BE2C (cell line): ENCODE measurements at places on chromosomes 13 and 19.

- DNase-seq = peak; percentile 97
These were observed at the start of gene NOVA2 for GRCh38 chr19:45973553-45974338. Gene NOVA2, minus strand, starts transcription at chr19:45973865. Its CDS starts 514 bp downstream, at chr19:45973351.

- no peak for DNase-seq
These were observed 306 bp downstream of the ZNF540 start for GRCh38 chr19:37594982-37595382.

DNA sequence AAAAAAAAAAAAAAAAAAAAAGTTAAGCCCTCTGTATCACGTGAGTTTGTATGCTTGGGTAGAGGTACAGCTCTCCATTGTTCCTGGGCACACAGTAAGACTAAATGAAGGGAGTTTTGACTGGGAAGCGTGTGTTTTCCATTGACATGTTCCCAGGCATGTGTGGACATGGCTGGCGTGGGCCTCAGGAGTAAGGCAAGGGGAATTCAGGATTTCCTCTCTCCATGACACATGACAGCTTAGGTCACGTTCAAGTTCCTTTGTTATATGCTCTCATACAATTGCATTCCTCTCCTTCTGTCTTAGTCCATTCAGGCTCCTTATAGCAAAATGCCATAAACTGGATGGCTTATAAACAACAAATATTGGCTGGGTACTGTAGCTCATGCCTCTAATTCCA lies 17.1 kb upstream of the MAP3K10 start:
- no peak for DNase-seq

DNA sequence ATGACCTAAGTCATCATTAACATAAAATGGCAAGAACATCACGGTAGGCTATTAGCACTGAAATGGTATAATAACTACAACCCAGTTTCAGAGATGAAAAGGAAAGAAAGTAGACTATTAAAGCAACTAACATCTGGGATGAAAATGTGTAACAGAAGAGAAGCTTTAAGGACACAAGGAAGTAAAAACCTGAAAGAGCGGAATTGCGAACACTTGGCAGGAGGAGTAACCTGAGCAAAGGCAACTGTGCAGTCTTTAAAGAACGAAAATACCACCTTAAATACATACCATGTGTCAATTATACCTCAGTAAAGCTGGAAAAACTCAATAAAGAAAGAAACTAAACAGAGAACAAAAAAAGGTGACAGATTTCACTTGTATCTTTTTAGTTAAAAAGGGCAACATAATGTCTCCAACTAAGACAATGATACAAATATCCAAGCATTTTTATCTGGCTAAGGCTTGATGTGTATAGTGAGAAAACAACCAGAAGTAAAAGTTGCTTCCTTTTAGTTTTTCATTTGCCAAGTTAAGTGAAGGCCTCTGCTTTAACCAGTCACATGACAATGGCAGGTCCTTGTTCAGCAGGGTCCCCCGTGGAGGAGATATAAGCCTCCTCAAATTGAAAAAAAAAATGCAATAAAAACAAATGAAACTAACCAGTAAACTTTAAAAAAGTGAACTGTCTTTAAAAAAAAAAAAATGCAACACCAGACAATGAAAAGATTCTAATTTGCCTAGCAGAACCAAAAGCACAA lies 11.6 kb downstream of the USP12 start:
- DNase-seq = no peak

DNA sequence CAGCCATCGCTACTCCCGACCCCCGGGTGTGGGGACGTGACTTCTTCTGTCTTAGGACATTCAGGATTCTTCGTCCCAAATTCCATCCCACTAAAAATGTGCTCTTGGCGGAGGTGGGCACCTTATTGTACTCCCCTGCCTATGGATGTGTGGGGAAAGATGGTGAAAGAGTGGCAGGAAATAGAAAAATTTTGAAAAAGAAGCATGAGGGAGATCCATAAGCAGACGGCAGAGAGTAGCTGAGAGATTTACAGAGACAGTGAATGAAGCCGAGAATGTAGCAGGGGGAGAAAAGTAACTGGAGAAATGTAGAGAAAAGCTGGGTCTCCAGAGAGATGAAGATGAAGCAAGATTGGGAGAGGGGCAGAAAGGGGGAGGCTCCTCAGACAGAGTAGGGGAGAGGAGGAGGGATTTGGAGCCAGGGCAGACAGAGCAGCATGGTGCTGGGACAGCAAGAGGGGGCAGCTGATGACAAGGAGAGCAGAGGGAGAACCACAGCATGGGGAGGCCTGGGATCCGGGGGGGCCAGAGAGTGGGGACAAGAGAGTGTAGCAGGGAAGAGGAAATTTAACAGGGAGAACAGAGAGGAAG lies 843 bp downstream of the ZNF610 start:
- no peak for DNase-seq

DNA sequence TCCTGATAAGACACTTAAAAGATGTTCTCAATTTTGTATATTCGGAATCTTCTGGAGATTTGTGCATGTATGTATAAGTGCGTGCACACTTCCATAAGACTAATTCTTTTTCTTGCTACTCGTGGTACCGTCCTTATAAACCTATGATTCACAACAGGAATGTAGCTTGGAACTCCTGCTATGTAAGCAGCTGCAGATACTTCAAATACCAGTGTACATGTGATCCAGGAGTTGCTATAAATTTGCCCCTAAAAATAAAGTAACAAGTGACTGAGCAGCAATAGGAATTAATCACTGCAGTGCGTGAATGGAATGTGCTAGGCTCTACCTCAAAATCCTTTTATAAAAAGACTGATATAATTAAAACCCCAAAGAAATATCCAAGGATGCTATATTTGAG lies 214.9 kb downstream of the KLF5 start:
- DNase-seq = no peak

DNA sequence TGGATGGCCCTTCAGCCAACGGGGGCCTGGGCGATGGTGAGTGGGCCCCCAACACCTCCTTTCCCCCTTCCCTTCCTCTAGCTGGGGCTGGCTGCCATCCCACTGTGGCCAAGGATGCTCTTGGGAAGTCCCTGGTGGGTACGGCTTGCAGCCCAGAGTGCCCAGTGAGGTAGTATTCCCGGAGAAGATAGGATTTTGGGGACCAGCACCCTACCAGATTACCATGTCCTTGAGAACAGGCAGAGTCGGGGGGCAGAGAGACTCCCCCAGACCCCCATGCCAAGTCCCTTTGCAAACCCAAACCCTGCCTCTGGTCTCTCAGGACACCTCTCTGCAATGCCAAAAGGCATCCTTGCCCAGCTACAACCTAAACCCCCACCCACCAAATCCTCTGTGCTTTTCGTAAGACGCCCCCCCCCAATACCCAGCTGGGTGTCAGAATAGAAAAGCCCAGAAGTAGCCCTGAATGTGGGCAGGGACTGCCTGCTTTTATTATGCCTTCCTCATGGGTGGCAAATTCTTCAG lies 1.7 kb downstream of the HIF3A start:
- no peak for DNase-seq

GRCh38 chr19:8304841-8305621 lies 3.1 kb downstream of the CD320 start:
- DNase-seq = peak; percentile 82

DNA sequence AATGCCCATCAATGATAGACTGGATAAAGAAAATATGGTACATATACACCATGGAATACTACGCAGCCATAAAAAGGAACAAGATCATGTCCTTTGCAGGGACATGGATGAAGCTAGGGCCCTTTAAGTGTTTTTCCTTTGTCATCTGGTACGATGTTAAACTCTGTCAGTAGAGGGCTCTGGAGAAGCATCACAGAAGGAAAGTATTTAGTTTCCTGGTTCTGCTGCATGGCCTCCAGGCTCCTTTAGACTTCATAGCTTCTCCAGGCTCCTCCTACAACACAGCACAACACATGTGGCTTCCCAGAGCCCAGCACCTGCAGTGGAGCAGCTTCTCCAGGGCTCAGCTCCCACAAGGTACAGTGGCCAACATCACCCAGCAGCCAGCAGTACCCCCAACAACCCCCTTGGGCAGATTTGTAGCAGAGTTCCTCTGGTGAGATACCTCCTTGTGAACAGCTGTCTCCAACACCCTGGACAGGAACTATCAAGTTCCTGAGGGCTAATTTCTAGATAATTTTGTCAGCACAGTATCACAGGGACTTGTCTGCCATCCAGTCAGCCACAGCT lies 63.4 kb downstream of the KCTD12 start:
- DNase-seq = no peak

DNA sequence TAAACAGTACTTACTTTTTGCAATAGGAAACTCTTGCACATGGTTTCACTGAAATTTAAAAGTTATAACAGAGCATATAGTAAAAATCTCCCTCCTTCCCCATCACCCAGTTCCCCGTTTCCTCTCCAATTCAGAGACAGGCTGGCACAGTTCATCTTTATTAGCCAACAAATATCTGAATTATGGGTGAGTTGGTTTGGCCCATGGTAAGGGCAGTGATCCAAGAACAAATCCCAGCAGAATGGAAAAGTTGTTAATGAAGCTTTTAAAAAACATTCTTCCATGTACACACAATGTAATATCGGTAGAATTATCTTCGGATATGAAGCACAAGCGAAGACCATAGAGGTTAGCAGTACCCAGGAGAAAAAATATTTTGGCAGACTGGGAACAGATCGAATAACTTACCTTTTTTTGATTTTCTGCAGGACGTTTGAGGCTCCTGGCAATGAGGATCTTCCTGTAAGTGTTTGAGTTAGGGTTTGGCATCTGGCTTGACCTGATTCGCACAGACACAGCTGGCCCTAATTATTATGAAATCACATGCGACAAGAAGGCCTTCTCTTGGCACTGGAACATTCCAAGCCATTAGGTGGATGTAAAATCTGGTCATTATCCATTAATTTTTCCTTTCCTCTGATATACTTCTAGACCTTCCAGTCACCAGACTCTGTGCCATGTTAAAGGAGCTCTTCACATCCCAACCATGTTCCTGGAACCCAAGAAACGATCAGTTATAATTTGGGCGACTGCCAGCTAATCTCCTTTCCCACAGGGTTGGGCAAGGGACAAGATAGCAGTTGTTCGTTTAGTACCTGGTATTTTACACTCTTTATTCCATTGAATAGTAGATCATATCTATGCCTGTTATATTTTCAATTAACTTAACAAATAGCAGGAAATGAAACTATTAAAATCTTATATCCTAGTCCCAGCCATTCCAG lies 139.4 kb upstream of the TSC22D1 start:
- DNase-seq = peak; percentile 61

- peak; percentile 68 for DNase-seq
These were observed 1.2 kb downstream of the CGB7 start for GRCh38 chr19:49056101-49056901.

- peak; percentile 54 for DNase-seq
These were observed at the start of gene FUT1 for GRCh38 chr19:48752496-48753365. Gene FUT1, minus strand, starts transcription at chr19:48752641. Its CDS starts 1,360 bp downstream, at chr19:48751281.

- peak; percentile 27 for DNase-seq
These were observed 1672.6 kb upstream of the PCDH20 start for GRCh38 chr13:63088226-63088625.

GRCh38 chr13:79081942-79082341 lies 324.1 kb downstream of the RBM26 start:
- DNase-seq = no peak

DNA sequence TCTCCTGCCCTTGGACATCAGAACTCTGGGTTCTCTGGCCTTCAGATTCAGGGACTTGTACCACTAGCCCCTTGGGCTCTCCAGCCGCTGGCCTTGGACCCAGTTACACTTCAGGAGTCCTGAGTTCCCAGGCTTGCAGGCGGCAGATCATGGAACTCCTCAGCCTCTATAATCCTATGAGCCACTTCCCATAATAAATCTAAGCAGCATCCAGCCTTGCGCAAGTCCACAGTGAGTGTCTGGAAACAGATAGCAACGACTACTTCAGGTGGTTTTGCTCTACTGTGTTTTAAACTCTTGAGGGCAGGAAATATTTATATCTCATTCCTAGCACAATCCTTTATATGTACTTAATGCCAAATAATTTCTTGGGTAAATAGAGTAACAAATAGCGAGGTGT lies 92.3 kb downstream of the COL4A1 start:
- DNase-seq = no peak

DNA sequence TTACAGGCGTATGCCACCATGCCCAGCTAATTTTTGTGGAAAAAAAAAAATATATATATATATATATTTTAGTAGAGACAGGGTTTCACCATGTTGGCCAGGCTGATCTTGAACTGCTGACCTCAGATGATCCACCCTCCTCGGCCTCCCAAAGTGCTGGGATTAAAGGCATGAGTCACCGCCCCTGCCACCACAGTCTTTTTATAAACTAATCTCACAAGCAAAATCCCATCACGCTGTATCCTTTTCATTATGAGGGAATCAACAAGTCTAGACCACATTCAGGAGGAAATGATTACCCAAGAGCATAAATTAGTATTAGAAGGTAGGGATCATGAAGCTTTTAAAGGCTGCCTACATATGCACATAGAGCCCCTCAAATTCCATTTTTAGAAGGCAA lies 210.6 kb upstream of the NBEA start:
- DNase-seq = no peak
